Stimulated activated CD8-positive, alpha-beta memory T cell treated with anti-CD3 and anti-CD28 coated beads, Interleukin-15, amount 100 ng/mL, for 1 hour (primary cell): ENCODE measurements at places on chromosomes 13 and 19.
A peak's percentile ranks its signal among the peaks of the same experiment; 100 is the strongest.

DNA sequence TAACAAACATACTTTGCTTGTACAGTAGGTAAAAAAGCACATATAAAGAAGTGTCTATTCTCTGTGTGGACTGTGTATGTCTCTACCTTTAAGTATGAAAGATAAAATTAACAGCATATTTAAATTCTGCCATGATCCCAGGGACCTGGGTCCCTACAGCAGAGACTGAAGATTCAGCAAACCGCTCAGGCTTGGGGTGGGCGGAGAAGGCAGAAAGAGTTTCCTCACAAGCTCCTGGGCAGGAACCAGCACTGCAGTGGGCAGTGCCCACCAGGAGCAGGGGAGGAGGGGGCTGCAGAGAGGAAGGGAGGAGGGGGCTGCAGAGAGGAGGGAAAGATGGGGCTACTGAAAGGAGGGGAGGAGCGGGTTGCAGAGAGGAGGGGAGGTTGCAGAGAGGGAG is 44.6 kb upstream of the GRTP1 start:
- no peak for DNase-seq

DNA sequence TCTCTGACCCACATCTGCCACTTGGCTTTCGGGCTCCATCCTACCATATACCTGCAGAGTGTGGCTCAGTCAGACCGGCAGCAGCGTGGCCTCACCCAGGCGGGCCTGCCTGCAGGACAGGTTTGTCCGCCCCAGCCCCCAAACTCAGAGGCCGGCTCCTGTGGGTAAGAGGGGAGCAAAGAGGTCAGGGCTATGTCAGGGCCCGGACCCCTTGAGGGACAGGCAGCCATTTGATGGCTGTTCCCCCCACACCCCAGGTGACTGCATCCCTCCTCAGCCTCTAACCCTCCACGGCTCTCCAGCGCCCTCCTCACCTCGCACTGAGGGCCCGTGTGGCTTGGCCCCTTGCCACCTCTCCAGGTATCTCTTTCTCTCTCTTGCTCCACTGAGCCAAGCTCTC is 12.3 kb upstream of the ZBTB32 start:
- DNase-seq = no peak

DNA sequence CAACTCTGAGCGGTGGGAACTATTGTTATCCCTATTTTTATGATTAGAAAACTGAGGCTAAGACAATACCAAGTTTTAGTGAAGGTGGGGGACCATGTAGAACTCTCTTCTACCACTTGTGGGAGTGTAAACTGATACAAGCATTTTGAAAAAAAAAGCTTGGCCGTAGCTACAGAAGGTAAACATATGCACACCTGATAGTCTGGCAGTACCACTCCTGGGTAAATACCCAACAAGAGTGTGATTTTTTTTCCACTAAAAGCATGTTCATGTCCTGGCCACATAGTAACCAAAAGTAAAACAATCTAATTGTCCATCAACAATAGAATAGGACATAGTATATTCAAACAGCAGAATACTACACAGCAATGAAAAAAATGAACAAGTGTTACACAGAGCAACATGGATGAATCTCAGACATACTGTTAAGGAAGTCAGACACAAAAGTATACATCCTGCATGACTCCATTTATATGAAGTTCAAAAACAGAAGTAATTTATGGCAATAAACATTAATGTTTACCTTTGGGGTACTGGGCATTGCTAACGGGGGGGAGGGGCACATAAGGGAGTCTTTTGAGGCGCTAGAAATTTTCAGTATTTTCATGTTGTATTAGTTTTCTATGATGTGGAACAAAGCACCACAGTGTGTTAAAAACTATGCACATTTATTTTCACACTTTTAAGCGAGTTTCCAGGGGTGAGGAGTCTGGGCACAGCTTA is 6.4 kb upstream of the SPATA13 start:
- DNase-seq = no peak

DNA sequence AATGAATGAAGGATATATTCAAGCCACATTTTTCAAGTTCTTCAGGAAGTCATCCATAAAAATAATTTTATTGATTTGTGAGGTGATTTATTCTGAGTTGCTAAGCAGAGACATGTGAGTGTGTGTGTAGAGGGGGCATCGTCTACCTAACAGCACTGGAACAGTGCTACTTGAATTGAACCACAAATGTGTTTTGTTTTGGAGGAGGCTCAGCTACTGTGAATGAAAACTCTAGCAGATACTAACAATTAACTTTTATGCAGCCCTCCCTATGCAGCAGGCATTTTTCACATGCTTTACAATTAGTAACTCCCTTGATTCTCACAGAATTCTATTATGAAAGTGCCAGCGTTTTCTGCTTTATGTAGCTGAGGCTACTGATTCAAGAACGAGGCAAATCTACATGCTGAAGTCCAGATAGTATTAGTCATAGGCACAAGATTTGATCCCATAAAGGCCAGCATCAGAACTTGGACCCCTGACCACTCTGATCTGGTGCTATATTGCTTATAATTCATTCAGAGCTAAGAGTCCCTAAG is 103.7 kb downstream of the MYO16 start:
- DNase-seq = no peak

- DNase-seq = no peak
Measured at GRCh38 chr19:9808855-9809824, 9.7 kb downstream of the FBXL12 start.

GRCh38 chr13:20101467-20102316 is 59.2 kb downstream of the GJA3 start:
- no peak for DNase-seq

DNA sequence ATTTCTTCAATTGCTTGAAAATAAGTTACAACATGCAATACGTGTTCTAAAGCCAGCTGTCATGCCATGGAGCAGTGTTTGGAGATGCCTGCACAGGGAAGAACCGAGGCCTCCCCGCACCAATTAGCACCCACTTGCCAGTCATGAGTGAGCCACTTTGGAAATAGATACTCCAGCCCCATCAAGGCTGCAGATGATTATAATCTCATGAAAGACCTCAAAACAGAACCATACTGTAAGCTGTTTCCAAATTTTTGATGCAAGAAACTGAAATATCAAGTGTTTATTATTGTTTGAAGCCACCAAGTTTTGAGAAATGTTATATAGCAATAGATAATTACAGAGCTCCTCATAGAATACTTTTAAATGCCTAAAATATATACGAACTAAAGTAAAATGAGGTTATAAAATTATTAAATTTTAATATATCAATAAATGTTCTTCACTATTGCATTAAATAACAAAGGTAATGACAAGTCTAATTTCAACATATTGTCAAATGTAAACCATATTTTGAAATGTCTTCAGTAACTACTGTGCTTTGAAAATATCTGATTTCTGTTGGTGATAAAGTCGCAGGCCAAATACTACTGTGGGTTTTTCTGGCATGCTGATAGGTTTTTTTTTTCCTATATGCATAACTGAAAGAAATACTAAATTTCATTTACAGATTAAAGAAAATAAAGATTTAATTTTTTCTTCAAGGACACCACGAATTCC is 43.0 kb downstream of the DIAPH3 start:
- no peak for DNase-seq

GRCh38 chr19:11138601-11139300 is 16.8 kb downstream of the SPC24 start:
- no peak for DNase-seq

- DNase-seq = no peak
Measured at GRCh38 chr19:36101550-36102327, 9.2 kb upstream of the OVOL3 start.

DNA sequence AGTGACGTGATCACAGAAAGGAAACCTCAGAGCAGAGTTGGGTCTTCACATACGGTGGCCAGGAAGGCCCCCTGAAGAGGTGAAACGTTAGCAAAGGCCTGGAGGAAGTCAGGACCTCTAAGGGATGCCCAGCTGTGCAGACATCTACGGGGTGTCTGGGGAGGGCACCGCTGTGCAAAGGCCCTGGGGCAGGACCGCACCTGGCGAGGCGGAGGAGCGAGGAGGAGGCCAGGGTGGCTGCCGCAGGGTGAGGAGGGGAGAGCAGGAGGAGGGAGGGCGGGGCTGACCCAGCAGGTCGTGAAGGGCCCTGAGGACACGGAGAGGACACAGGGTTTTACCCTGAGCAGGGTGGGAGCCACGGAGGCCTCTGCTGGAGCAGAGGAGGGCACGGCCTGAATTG is 11.8 kb upstream of the MADCAM1 start:
- no peak for DNase-seq

DNA sequence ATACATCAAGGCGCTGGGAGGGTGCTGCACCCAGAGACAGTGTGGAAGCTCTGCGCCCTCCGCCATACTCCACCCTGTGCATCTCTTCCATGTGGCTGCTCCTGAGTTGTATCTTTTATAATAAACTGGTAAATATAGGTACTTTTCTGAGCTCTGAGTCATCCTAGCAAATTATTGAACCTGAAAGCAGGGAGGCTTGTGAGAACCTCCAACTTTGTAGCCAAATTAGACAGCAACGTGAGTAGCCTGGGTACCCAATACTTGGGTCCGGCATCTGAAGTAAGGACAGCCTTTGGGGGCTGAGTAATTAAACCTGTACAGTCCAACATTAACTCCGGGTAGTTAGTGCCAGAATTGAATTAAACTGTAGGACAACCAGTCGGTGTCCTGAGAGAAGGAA is 57.4 kb downstream of the RUBCNL start:
- DNase-seq = no peak

GRCh38 chr13:92487238-92487637 is 739.4 kb upstream of the GPC6 start:
- no peak for DNase-seq

GRCh38 chr19:47661611-47662010 is 51.6 kb upstream of the EHD2 start:
- DNase-seq = no peak

DNA sequence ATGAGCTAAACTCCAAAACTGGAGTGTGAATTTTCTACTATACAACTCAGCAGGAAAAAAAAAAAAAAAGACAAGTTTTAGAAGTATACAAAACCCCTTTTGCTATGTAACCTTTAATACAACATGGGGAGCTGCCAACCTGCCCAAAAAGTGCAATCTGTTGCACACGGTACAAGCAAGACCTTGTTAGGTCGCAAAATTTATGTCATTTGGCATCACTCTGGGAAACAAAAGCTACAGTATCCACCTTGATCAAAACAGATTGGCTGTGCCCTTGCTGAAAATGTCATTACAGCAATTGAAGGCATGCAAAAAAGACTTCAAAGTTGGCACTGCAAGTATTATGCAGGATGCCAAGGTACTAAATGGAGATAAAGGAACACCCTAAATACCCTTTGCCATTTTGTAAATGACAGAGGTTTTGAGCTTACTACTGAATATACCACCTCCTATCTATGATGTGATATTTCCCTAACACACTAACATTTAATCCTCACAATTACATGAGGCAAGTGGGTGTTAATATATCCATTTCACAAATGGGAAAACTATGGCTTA is 150.1 kb downstream of the TBC1D4 start:
- no peak for DNase-seq

- no peak for DNase-seq
Measured at GRCh38 chr19:35126624-35126959, 8.3 kb downstream of the LGI4 start.

- DNase-seq = no peak
Measured at GRCh38 chr19:14979476-14980255, at the start of gene SLC1A6. Gene SLC1A6, minus strand, starts transcription at chr19:14979864. Its CDS starts 6,954 bp downstream, at chr19:14972910.

DNA sequence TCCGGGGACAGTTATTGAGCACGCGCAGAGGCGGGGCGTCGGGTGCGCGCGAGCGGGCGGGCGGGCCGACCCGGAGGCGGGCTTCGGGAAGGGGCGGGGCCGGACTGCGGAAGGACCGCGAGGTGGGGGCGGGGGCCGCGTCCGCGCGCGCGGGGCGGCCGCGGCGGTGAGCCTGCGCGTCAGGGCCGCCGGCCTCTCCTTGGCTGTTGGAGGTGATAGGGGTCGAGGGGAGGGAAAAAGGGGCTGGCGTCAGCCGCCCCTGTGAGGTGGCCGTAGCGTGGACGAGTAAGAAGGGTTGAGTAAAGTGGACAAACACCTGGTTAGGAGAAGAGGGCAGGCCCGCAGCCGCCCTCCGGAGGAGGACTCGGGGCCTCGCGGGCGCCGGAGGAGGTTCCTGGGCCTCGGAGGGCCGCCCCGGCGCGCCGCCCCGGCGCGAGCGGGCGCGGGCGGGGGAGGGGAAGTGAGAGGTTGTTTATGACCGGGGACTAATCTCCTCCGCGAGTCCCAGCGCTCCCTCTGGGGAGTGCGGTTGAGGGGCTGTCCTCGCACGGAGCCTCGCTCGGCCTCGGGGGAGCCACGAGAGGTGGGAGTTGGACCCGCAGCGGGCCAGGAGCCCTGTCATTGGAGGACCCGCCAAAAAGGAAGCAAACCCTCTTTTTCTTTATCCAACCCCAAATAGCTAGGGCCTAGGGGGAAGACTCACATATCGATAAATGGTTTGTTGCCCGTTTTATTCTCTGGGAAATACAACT is 547 bp upstream of the INTS6 start:
- peak; percentile 44 for DNase-seq
